NCI-H187 treated with DMSO at 0.1 percent for 48 hours (cell line): ENCODE measurements at places on chromosomes 2 and 18.

DNA sequence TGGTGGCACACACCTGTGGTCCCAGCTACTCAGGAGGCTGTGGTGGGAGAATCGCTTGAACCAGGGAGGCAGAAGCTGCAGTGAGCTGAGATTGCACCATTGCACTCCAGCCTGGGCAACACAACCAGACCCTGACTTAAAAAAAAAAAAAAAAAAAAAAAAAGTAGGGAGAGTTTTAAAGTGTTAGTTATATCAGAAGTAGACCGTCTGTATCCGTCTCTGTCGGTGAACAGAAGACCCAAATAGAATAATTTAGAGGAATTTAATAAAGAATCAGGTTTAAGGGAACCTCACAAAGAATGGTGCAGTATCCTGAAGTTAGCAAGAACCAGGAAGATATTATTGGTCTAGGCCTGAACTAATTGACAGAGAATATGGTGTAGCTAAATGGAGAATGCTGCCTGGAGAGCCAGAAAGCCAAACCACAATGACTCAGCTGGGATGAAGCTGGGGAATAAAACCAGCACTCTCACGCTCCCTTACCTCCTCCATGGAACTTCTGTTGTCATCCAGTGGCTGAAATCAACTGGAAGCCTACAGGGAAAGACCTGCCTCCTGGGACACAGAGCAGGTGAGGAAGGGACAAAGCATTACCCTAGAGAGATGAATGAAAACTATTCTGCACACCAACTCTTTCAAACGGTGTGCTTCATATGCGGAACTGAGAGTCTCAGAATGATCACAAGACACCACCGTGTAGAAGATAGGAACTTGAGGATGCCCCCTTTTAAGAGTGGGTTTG lies 39.1 kb upstream of the PLEKHM3 start:
- no peak for DNase-seq

- no peak for DNase-seq
These were observed 266.2 kb downstream of the FBXO15 start for GRCh38 chr18:73881396-73881917.

GRCh38 chr18:25495606-25496005 lies 143.6 kb upstream of the ZNF521 start:
- no peak for DNase-seq

GRCh38 chr2:49903471-49903870 lies 749.2 kb upstream of the FSHR start:
- DNase-seq, result no peak

- no peak for DNase-seq
These were observed 266.6 kb downstream of the CYP26B1 start for GRCh38 chr2:71880846-71881610.

DNA sequence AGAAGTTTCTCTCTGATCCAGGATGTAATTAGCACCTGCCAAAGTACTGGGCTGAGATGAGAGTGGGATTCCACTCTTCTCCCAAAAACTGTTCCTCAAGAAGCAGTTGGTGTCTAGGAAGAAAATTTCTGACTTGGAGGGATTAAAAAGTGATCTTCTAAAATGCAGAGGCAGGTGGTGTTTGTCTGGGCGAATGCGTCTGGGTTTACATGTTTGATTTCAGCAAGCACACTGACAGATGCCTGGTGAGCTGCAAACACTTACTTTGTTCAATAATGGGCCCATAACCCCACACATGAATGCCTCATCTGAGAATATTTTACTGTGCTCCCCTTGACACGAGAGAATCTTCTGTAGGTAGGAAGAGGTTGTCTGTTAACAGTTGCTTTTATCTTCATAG lies 24.3 kb upstream of the KCNF1 start:
- no peak for DNase-seq
